CD14-positive monocyte (primary cell): ENCODE measurements at places on chromosomes 3 and 15. TPM values are rescaled to one million over a fixed set of nuclear protein-coding genes. Genes with fewer than 3 reads are reported as not detected.

DNA sequence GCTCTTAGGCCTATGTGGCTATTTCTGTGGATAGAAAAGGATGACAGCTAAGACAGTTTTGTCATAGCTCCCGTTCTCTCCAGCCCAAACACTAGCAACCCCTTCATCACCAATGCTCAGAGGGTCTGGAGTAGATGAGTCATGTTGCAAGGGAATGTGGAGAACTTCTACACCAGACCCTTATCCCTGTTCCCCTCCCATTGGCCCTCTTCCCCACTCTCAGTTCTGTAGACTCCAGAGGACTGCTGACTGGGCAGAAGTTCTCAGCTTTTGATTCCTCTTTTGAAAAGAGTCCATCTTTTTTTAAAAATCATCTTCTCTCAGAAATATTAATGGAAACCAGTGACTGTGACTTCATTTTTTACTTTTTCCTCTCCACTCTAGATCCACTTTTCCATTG is 2.4 kb upstream of the MYZAP start:
- DNase-seq, result peak; percentile 16

DNA sequence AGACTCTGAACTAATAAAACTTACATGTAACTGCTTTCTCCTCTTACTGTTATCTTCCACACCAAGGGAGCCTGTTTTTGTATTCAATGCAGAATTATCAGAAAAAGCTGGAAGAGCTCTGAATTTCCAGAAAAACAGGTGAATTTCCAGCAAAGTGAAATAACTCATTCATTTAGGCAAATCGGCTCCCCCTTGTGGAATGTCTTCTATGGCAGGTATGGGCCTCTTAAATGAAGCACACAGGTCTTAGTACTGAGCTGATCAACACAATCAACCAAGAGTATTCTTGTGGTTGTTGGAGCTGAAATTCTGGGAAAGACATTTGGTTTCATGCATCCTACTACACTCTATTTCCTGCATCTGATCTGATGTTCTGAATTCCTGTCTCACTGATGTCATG is 31.0 kb upstream of the PTPRG start:
- no peak for DNase-seq

GRCh38 chr3:188092648-188093047 is 61.3 kb upstream of the LPP start:
- no peak for DNase-seq

GRCh38 chr3:127464642-127465041 is 125.9 kb downstream of the TPRA1 start:
- DNase-seq, result no peak

GRCh38 chr3:153442386-153442785 is 280.4 kb downstream of the RAP2B start:
- no peak for DNase-seq

Gene TM4SF1
- polyA plus RNA-seq, result not detected

Gene ENTPD3
- not detected for polyA plus RNA-seq

Gene ZNF621
- polyA plus RNA-seq, result 1.1 TPM

Gene ZBBX
- not detected for polyA plus RNA-seq
